Activated CD4-positive, CD25-positive, alpha-beta regulatory T cell treated with anti-CD3 and anti-CD28 coated beads, Interleukin-2, amount 50 U/mL, for 72 hours (primary cell): ENCODE measurements at places on chromosomes 4 and X.
A peak's percentile ranks its signal among the peaks of the same experiment; 100 is the strongest.

DNA sequence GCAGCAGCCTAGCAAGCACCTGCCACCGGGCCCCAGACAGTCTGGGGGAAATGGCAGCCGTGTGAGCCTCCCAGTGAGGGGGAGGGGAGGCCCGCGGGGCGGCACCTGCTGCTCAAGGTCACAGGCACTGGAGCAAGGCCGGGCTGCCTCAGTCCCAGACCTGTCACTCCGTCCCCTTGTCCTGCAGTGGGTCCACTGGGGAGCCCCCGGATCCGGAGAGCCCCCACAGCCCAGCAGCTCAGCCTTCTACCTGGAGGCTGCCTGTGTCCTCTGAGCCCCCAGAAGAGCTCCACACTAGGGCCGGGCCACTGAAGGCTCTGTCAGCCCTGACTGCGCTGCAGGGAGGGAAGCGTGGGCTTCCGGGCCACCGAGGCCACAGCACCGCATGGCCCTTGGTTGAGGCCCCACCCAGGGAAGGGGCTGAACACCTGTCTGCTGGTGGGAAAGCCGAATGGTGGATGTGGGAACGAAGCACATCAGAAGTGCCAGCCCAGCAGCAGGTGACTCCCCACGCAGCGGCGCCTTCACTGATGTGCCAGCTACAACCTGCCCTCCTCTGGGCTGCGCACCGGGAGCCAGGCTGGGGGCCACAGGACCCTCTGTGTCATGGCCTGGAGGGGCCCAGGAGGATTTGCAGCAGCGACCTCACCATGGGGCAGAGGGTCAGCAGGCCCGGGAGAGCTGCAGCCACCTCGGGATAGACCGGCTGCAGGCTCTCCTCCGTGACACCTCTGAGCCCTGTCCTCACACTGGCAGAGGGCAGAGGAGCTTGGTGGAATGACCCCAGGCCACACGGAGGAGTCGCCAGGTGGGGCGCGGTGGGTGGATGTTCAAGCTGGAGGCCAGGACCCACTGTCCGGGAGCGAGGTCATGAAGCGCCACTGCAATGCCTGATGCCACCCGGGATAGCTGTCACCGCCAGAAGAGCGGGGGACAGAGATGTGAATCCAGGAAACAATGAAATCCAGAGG is 35.0 kb upstream of the MXD4 start:
- peak; percentile 28 for DNase-seq

- DNase-seq: no peak
Measured at GRCh38 chr4:129037093-129037492, 56.2 kb downstream of the SCLT1 start.

GRCh38 chr4:153933915-153934687 is 145.2 kb upstream of the SFRP2 start:
- no peak for DNase-seq

DNA sequence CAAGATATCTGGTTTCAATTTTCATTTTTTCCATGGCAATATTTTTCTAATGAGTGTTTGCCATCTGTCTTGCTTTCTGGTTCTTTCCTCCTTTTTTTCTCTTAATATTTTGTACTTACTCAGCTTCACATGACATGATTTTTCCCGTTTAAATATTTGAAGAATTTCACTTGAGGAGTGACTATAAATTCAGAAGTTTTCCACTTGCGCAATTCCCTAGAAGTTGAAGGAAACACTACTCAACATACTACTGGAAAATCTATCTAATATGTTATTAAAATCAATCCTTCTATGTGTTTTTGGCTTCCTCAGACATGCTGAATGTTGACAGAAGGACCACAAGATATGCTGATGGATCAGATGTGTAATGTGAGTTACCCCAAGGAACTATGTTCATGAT is 36.8 kb upstream of the BANK1 start:
- no peak for DNase-seq

DNA sequence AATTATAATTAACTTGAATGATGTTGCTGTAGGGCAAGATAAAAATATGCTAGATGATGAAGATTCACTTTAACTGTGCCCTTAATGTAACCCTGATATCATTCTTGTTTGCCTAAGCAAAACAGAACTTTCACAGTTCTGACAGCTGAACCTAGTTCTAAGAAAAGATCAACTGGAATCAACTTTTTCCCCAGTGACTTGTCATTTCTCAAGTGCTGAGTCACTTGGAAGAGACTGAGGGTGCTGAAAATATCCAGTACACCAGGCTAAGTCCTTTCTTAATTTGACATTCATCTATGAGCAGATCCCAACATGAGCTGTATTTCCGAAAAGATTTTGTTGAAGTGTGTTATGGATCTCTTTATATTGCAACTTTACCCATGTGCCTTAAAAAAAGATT is 140.4 kb downstream of the MID1IP1 start:
- no peak for DNase-seq
